ENCODE measurements at places on chromosomes 2 and 18.

DNA sequence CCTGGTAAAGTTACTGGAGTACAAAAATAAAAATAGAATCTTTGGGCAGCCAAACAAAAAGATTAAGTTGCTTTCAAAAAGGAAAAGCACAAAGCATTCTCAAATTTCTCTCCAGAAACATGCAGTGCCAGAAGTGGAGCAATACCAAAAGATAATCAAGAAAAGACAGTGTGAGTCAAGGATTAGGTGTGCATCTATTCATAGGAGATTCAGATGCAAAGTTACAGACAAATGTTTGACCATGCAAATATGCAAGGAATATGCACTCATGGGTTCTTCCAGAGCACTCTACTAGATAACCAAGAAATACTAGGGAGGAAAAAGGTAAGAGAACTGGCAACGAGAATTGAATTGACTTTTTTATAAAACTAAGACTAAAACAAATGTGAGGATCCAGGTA, 51.8 kb upstream of the CDH20 start:
- no peak for DNase-seq

- DNase-seq: no peak
These were observed 14.9 kb upstream of the MBP start for GRCh38 chr18:77147418-77147852.

DNA sequence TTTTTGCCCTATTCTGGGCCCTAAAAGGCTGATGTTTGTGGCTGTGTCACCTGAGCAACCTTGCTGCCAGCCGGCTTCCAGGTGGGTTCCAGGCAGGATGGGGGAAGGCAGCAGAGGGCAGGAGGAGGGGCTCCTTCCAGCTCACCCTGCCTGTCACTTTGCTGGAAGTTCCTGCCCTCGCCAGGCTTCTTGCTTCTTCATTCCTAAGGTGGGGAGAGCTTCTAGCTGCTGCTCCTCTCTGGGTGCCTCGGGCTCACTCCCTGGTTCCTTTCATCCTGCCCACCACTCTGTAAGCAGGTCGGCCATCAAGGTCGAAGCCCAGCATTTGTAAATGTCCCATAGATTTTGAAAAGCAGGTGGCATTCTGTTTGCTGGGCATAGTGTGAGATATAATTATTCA, 249.4 kb upstream of the HS6ST1 start:
- DNase-seq: no peak

DNA sequence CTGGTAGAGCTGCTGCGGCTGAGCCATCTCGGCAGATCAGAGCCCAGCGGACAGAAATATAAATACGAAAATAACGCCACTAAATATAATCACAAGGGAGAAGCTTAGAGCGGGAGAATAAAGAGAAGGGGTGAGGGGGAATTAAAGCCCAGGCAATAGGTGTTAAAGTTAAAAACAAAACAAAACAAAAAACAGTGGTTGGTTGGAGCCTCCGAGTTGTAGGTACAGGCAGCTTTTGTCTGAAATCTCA, 1.3 kb upstream of the MEIS1 start:
- DNase-seq: no peak

DNA sequence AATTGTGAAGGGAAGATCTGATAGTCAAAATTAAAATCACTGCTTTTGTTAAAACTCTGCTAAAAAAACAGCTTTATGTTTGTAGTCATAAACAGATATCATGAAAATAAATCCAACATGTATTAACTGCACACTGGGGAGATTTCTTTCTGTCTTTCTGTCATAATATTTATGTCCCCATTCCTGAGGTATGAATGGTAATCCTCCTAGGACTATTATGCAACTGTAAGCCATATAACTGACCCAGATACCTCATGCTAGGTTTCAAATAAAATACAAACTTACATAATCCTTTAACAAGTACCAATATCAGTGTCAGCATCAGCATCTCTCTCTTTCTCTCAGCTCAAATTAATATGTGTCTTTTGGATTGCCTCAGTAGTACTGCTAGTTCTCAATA, 18.2 kb downstream of the IFIH1 start:
- no peak for DNase-seq

DNA sequence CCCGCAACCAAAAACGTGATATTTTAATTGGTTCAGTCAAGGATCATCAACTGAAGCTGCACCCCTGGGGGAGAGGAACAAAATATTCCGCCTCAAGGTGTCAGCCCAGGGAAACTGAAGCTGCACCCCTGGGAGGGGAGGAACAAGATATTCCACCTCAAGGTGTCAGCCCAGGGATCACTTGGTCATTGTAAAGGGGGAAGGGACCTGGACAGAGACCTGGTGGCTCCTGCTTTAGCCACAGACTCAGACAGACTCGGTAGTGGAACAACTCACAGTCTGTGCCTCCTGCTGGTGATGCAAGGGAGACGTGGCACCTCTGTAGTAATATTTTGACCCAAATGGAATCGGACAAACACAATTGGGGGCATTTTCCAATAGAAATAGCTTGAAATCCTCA, 75.1 kb downstream of the GBX2 start:
- DNase-seq: no peak

- no peak for DNase-seq
These were observed 4.9 kb downstream of the DLGAP1 start for GRCh38 chr18:4450065-4450658.

GRCh38 chr2:11777066-11777782, 30.8 kb downstream of the LPIN1 start:
- no peak for DNase-seq

- DNase-seq: peak; percentile 54
These were observed 55.3 kb downstream of the EDAR start for GRCh38 chr2:108933691-108934117.

DNA sequence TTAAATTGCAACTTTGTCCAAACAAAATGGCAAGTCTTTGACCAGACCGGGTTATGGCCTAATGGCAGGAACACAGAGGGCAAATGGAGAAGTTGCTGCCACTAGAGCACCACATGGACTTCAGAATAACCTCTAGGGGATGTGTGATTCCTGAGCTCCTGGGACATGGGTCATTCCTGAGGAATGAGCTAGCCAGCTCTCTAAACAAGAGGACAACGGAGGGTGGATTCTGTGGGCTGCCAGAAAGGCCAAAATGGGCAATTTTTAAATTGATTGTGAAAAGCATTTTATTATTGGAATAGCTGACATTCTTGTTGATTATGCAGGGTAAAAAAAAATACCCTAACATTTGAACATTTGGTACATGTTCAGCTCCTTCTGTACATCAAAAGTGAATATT, 109.8 kb upstream of the FZD5 start:
- no peak for DNase-seq

- no peak for DNase-seq
These were observed 45.5 kb upstream of the CAB39 start for GRCh38 chr2:230666885-230667712.

- no peak for DNase-seq
These were observed 48.9 kb downstream of the FSIP2 start for GRCh38 chr2:185787227-185788145.

- DNase-seq: peak; percentile 3
These were observed 564.6 kb upstream of the PKDCC start for GRCh38 chr2:41483226-41483625.

DNA sequence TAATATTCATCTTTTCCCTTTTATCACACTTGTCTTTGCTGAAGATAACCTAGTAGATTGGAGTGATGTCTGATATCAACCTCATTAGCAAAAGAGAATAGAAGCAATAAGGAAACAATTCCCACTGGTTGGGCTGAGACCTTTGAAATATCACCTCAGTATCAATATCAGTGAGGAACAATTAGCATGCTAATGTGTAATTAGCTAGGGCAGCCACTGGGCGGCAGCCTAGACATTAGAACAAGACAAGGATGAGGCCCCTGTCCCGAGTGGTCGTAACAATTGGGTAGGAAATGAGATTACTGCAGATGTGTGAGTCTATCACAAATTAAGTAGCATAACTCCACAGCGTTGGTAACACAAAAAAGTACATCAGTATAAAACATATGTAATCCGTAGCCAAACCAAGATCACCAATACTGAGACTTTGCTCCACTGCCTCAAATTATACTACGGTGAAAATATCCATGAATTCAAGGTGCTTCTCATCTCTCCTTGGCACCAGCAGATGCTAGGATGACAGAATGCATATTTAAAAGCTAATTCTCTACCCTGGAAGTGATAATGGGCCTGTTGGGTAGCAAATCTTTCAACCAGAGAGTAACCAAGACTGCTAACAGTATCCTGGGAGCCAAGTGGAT, 99.1 kb downstream of the ALPK2 start:
- DNase-seq: peak; percentile 56

- no peak for DNase-seq
These were observed 117.9 kb downstream of the KCNH7 start for GRCh38 chr2:162720559-162721271.

GRCh38 chr2:234823877-234824376, 127.9 kb upstream of the SH3BP4 start:
- no peak for DNase-seq
